ENCODE measurements at places on chromosomes 3 and 15.
A peak's percentile ranks its signal among the peaks of the same experiment; 100 is the strongest.

GRCh38 chr15:83733691-83734090 is 79.8 kb downstream of the ADAMTSL3 start:
- DNase-seq = no peak

DNA sequence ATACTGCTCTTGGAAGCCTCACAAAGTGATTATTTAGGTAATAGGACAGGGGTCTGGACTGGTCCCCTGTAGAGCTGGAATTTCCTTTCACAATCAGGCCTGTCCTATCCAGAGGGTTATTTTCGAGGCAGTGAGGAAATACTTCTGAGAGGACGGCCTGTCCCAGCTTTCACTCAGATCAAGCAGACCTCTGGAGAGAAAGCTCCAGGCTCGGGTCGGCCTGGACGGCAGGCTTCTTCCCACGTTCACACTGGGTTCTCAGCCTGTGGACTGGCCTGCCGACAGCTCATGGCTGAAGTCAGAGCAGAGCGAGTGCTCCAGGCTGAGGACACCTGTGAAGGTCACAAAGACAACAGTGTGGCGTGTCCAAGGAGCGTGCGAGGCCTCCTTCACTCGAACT is 405.3 kb downstream of the VPS13C start:
- DNase-seq = no peak

- no peak for DNase-seq
Observed at GRCh38 chr15:75182187-75183131, 19.2 kb upstream of the C15orf39 start.

- no peak for DNase-seq
Observed at GRCh38 chr15:42143866-42144625, 12.4 kb downstream of the PLA2G4F start.

GRCh38 chr15:73957785-73958184 is 31.5 kb downstream of the LOXL1 start:
- no peak for DNase-seq

GRCh38 chr15:101296418-101297405 is 1.7 kb upstream of the SNRPA1 start:
- DNase-seq = no peak

GRCh38 chr15:42494998-42495360 is 455 bp upstream of the SNAP23 start:
- no peak for DNase-seq

DNA sequence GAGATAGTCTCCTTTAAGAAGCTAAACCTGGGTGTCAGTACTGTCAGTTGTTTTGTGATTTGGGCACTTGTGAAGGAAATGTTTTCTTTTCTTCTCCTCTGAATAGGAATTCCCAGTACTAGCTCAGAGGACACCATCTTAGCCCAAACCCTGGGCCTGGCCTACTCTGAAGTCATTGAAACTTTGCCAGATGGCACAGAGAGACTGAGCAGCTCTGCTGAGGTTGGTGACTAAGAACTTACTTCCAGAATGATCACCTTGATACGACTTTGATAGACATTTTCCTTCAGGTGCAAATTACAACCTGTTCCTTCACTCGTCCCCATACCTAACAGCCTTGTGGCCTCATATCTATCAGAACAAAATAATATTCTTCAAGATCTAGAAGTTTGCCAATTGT is 100.2 kb downstream of the LARS2 start:
- peak; percentile 36 for DNase-seq

DNA sequence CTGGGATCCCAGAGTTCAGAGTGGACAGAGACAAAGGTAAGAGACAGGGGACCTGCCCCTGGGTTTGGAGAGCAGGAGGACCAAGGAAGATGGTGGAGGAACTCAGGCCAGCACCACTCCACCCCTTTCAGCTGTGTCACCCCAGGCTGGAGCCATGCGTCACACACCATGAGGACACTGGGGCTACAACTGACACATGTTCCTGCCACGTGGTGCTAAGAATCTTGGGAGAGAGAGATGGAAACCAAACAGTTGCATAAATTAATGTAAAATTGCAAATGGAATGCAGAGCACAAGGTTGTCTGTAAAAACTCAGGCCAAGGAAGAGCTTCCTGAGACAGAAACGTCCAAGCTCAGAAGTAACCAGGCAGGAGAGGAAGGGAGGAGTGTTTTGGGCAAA is 22.7 kb upstream of the VPS33B start:
- no peak for DNase-seq

- DNase-seq = no peak
Observed at GRCh38 chr15:37034392-37034791, 66.0 kb downstream of the MEIS2 start.

DNA sequence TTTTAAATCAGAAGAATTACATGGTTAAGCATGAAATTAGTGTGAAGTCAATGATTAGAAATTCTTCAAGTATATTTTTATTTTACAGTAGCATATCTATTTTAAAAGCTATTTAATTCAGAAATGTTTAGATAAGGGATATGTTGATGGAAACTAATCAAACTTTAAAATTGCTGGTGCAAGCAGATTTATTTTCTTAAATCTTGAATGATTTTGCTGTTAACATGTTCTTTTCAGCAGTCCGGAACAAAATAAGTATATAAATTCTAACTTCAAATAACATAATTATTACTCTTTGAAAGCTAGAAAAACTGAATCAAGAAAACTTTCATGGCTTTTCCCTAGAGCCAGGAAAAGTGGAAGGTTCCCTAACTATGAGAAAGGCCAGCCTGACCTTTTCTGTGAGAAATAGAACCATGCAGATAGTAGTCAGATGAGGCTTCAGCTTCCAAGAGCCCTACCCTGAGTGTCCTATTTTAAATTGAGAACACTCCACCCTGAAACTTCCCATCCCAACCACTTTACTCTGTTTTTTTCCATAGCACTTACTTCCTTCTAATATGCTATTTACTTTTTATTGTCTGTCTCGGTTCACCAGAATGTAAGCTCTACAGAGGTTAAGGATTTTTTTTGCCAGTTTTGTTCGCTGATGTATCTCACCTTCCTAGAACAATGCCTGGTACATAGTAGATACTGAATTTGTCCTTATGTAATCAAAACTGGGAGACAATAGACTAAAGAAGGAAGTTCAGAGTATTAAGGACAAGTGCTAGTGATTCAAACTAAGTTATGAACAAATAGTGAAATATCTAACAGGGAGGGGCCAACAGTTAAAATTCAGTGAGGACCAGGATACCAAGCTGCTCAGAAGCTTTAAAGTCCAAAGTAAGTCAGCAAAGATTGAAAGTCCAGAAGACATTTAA is 66.8 kb downstream of the CD200R1L start:
- no peak for DNase-seq

DNA sequence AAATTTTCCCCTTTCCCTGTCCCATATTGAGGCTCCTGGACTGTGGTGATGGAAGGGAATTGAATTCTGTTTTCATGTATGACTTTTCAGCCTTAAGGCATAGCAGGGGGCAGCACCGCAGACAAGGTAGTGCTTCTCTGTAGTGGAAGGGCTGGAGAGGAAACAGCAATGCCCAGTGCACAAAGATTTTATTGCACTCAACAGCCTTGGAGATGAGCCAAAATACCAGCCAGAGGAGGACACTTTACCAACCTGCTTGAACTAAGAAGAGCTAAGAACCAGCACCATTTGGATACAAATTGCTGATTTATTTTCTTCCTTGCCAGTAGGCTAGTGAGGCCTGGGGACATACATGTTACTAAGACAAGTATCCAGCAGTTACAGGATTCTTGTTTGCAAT is 98.7 kb downstream of the KCNMB2 start:
- DNase-seq = no peak

DNA sequence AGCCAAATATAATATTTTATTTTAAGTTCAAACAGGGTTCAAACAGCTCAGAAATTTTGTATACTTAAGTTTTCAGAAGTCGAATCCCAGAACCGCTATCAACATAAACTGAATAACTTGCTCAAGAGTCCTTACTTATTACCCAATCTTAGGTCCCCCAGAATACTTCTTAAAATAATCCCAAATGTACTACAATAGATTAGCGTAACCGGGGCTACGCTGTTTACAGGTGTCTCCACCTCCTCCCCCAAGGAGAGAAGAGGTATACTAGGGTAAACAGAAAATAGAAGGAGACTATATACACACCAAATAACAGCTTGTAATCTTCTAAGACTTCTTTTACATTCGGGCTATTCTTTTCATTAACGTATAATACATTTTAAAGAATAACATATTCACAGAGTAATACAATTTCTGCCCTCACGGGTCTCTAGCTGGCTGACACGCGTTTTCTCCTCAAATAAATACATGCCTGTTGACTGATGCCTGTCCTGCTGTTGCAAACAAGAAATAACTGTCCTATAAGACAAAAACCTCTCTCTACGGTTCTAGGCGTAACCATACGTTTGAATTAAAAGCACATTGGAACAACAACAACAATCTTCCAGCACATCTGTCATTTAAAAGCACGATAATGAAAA is 1.3 kb downstream of the DENND4A start:
- no peak for DNase-seq

GRCh38 chr3:29889215-29889614 is 608.3 kb downstream of the RBMS3 start:
- no peak for DNase-seq

- no peak for DNase-seq
Observed at GRCh38 chr3:169822983-169823382, 10.3 kb upstream of the LRRC34 start.

DNA sequence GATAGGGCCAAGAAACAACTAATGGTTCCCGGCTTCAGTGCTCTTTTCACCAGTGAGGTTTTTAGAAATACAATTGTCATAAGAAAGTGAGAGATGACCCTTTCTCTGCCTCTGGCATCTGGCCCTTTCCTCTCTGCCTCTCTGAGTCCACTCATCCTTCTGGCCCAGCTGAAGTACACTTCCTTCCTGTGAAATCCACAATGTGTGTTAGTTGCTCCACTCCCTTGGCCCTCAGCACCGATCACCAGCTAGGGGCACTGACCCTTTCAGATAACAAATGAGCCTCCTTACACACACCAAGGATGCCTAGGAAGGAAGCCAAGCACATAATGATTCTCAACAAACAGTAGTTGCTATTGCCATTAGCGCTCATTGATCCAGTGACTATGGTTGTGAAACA is 2.9 kb upstream of the CAV3 start:
- DNase-seq = no peak

DNA sequence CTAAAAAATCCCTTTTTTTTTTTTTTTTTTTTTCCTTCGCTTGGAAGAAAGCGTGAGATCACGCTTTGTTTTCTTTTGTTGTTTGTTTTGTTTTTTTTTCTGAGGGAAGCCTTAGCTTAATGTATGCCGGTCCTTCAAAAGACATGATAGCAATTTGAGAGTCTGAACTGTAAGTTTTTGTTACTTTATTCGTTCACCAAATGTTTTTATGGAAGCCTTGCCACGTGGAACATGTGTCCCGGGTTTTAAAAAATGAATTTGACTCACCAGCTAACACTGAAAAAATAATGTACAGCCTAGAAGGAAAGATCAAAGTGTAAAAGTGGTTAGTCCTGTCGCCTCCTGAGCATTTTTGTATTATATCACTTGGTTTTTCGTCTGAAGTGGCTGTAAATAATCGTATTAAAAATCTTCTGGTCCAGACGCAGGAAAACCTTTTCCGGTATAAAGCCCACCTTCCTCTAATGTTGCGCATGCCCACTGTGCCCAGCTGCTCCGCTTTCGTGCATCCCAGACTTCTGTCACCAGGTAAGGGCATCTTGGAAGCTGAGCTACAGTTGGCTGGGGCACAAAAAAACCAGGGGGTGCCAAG is 795 bp upstream of the MYNN start:
- DNase-seq = peak; percentile 66

DNA sequence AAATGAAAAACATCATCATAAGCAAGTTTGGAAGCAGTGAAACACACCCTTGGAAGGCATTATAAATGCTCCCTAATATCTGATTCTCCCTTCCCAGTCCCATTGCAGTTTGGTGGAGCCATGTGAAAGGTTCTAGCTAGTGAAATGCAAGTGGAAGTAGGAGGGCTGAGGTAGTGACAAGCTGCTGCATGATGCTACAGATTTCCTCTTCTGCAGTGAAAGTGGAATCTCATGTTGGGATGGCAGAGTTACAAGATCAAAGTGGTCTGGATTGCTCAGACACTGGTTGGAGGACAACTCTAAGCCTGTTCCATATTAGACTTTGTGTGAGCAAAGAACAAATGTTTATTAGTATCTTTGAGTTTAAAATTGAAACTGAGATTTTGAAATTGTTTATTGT is 3.3 kb upstream of the PDCD6IP start:
- no peak for DNase-seq

GRCh38 chr3:122358703-122359032 is 24.4 kb downstream of the MIX23 start:
- peak; percentile 5 for DNase-seq

GRCh38 chr3:111963424-111963823 is 15.4 kb upstream of the ABHD10 start:
- DNase-seq = peak; percentile 19

DNA sequence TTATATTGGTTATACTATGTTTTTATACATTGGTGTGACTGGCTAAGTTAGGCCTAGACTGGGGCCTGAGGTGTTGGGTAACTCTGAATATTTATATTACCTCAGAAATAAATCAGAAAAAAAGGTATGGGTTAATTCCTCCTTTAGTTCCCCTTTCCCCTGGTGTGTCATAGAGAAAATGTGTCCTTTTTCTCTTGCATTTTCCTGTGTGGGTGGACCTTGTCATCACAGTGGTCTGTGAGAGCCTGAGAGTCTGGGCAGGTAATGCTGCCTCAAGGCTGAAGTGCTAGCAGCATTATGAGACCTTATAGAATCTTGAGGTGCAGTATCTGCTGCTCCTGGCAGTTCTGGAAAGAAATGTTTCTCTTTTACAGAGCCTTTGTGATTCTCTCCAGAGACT is 69.7 kb downstream of the PCOLCE2 start:
- DNase-seq = no peak

DNA sequence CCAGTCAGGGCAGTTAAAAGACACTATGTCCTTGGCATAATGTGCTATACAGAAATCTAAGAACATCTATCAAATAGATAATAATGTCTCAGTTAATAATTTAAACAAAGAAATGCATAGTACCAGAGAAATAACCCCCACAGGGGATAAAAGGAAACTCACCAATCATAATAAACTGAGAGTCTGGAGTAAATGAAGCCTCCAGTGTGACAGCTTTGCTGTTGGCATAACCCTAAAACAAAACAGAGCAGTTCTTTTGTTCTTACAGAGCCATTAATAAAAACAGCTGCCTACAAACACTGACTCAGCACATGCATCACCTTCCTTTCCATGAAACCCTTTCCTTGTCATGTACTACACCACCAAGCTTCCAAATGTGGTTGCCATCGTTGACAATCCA is 13.5 kb downstream of the PPM1M start:
- DNase-seq = no peak

DNA sequence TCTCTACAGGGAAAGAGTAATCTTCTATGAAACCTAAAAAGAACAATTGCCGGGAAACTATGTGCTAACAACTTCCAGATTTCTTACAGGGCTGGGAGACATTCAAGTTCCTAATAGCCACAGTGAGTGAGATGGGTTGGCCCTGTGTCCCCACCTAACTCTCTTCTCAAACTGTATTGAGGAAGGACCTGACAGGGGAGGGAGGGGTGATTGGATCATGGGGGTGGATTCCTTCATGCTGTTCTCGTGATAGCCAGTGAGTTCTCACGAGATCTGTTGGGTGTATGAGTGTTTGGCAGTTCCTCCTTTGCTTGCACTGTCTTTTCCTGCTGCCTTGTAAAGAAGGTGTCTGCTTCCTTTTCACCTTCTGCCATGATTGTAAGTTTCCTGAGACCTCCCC is 958.7 kb downstream of the AGBL1 start:
- DNase-seq = peak; percentile 6

GRCh38 chr3:9102240-9102981 is 139.1 kb upstream of the RAD18 start:
- no peak for DNase-seq
